Activated CD4-positive, CD25-positive, alpha-beta regulatory T cell treated with anti-CD3 and anti-CD28 coated beads, Interleukin-2, amount 50 U/mL, for 24 hours (primary cell): ENCODE measurements at places on chromosomes 13 and 19.

DNA sequence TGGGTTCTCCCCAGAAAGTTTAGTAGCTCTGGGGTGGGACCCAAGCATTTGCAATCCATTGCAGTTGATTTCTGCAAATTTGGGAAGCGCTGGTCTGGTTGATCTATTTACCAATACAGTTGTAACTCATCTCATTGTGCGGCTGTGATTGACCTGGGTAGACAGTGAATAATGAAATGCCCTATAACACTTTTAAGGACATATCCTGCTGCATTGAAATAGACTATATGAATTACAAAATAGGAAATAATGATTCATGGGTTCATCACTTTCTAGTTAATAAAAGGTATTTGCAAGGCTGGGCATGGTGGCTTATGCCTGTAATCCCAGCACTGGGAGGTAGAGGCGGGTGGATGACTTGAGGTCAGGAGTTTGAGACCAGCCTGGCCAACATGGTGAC lies 59.0 kb upstream of the FARP1 start:
- ATAC-seq: no peak

DNA sequence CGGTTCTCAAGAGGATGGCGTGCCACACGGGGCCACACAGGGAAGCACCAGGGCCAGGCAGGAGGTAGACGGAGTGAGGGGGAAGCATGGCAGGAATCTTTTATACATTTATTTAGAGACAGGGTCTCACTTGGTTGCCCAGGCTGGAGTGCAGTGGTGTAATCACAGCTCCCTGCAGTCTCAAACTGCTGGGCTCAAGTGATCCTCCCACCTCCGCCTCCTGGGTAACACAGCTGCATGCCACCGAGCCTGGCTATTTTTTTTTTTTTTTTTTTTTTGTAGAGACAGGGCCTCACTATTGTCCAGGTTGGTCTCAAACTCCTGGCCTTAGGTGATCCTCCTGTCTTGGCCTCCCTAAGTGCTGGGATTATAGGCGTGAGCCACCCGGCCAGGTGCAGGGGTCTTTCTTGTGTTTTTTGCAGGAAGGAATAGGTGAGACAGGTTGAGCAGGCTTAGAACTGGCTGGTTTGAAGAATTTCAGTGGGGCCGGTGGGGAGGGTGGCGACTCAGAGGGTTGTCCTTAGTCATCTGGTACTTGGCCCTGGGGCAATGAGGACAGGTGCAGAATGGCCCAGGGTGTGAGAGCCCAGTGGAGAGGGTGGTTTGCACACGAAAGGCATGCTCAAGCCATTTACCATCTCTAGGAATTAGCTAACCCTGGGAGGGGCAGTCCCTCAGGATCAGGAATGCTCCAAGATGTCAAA lies 7.6 kb downstream of the SSC5D start:
- ATAC-seq: no peak

DNA sequence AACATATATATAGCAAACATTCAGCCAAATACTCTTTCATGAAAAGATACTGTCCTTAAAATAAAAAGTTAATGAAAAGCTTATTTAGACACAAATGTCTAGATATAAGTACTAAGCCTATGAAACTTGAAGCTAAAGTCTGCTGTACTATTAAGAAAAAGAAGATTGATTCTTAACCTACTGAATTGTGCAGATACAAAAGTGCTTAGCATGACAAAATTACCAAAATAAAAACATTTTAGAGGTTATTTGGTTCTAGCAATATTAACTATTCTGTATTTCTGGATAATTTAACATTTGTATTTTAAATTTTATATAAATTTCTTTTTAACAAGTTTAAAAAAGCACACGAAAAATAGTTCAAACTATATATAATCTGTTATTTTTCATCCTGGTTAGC lies 8.8 kb downstream of the RNF6 start:
- no peak for ATAC-seq

DNA sequence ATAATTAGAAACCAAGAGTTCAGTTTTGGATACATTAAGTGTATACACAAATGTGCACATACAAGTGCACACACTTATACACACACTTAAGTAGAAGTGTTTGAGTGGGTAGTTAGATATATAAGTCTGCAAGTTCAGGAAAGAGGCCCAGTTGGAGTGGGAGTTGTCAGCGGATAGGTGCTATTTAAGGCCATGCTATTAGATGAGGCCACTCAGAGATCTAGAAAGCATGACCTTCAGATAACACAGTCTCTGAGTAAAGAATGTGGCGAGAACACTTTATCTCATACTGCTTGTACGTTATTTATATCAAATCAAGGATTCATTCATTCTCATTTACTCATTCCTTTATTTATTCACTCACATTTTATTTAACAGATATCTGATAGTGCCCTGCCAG lies 206.2 kb downstream of the POSTN start:
- ATAC-seq: no peak

DNA sequence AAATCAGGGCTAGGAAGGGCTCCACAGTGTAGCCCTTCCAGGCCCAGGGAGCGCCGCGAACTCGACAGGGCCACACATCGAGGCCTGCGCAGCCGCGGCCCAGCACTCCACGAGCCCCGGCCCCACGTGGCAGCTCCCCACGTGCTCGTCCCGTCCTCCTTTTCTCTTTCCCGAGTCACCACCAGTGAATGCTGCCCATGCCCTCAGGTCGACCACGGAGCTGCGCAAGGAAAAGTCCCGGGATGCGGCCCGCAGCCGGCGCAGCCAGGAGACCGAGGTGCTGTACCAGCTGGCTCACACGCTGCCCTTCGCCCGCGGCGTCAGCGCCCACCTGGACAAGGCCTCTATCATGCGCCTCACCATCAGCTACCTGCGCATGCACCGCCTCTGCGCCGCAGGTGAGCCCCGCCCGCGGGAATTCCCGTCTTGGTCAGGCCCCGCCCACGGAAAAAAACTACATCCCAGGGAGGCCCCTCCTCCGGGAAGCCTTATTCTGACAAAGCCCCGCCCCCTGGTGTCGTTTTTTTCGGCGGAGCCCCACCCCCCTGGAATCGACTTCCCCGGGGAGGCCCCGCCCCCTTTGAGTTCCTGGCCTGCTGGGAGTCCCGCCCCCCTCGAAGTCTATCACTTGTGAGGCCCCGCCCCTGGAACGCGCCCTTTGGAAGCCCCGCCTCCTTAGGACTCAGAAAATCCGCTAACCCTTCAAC lies 7.0 kb downstream of the HIF3A start:
- ATAC-seq: no peak

DNA sequence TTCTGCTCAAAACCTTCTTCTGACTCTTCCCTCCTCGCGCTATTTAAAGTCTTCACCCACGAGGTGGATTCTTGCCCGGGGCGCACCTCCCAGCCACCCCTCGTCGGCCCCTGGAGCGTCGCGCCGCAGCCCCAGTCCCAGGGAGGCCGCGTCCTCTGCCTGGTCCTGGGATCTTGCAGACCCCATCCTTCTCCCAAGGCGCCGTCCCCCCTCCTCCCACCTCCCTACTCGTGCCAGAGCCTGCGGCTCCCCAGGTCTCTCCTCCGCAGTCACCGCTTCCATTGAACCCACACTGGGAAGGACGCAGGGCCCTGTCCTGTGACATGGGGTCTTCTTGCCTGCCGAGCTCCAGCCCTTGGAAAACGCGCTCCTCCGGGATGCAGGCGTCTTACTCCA lies 486 bp downstream of the ZNF808 start:
- ATAC-seq: peak; percentile 1

GRCh38 chr13:33937373-33938098 lies 119.6 kb downstream of the RFC3 start:
- no peak for ATAC-seq

- no peak for ATAC-seq
These were observed 2.4 kb upstream of the FPR1 start for GRCh38 chr19:51754109-51754508.

DNA sequence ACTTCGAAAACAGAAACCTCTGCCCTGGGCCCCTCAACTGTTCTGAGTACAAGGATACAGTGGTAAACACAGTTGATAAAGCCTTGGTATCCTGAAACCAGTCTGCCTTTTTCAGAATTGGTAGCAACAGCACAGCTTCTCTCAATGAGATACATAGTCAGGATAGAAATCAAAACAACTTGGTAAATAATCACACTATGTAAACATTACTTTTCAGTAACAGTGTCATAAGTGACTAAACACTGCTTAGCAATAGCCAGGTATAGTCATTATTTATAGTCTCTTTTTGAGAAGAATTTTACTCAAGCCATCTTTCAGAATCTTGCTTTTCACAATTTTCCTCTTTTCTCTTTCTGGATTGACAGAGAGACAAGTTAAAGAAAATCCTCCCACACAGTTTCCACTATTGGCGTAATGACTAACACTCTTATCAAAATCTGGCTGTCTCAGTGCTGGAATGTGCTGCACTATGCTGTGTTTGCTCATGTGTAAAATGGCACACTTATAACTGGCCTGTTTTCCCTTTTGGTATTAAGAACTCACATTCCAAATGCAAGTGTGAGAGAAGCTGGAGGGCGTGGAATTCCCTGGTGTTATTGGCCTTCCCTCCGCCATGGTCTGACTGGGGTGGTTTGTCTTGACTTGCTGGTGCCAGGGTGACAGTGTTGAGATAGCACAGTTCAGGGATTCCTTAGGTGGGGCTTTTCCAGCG lies 368.8 kb downstream of the TDRD3 start:
- ATAC-seq: no peak

- no peak for ATAC-seq
These were observed 485.2 kb downstream of the ZNF536 start for GRCh38 chr19:30857388-30857787.

GRCh38 chr19:17491287-17491686 lies 20.2 kb upstream of the PGLS start:
- no peak for ATAC-seq

DNA sequence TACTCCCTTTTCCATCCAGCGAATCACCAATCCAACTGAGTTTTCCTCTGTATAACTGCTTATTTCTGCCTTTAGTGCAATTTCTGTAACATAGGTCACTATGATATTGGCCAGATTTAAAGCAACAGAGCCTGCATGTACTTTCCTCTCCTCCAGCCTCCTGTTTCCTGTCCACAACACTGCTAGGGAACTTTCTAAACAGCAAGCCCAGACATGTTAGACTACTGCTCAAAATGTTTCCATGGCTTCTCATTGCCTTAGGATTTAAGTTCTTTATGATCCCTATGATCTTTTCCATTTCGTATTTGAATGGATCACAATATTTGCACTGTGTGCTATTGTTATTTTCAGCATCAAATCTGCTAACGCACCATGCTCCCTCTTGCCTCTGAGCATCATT lies 481.7 kb upstream of the SLC10A2 start:
- ATAC-seq: no peak

- ATAC-seq: no peak
These were observed 78.9 kb upstream of the OLFM4 start for GRCh38 chr13:52949742-52950141.

GRCh38 chr19:53102206-53102755 lies 941 bp downstream of the ZNF160 start:
- ATAC-seq: no peak

DNA sequence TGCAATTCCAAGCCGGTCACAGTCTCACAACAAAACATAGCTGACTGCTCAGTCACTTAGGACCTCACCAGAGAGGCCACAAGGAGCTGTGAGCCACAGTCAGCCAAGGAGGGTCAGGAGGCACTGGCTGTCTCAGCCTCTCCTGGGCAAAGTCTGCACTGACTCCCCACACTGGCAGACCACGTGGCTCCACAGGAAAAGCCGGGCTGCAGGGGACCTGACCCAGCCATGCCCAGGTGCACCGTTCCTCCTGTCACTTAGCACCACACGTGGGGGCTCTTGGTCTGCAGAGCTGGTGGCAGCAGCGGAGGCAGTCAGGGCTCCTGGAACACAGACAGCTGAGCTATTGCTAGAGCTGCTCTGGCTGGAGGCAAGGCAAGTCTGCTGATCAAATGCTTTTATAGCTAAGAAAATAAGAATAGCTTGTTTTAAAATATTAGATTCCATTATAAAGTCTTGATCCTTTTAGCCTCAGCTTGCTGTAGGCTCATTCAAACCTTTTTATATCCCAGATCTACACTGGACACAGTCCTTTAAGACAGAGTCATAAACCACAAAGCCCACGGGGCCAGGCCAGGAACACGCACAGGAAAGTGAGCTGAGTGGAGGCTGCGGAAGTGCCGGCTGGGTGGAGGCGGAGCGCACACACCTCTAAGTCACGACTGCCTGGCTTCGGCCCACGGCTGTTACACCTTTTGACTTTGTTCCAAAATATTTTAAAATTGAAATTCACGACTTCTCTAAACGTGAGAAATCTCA lies 744.1 kb downstream of the UQCRFS1 start:
- peak; percentile 49 for ATAC-seq
